Inflammatory macrophage (primary cell): ENCODE measurements at places on chromosomes 12 and 14.

- DNase-seq, result no peak
Measured at GRCh38 chr14:75757644-75758402, 96.8 kb downstream of the TTLL5 start.

DNA sequence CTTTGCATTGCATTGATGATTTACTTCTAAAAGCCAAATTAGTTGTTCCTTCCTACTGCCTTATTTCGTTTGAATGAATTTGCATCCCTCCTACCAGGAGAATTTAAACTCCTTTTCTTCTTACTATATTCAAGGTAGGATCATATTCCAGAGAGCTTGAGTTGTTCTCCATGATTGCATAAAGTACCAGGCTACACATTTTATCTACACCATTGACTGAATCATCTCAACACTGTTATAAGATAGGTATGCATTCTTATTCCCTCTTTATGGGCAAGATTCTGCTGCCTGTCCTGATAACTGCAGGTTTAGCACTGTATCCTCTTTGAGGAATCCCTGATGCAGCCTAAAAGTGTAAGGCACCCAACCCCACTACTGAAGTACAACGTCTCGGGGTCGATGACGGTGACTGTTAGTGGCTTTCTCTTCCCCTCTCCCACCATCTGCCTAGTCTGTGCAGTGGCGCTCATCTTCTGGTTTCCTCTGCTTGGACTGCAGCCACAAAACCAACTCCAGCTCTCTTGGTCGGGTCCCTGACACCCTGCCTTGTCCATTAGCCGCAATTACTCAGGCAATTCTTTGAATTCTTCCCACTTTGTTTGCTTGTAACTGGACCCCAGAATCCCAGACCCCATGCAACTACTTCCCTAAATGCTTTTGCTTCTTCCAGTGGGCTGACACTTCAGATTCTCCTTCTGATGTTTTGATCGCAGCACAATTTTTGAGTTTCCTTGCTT, 44.4 kb upstream of the STXBP6 start:
- no peak for DNase-seq

DNA sequence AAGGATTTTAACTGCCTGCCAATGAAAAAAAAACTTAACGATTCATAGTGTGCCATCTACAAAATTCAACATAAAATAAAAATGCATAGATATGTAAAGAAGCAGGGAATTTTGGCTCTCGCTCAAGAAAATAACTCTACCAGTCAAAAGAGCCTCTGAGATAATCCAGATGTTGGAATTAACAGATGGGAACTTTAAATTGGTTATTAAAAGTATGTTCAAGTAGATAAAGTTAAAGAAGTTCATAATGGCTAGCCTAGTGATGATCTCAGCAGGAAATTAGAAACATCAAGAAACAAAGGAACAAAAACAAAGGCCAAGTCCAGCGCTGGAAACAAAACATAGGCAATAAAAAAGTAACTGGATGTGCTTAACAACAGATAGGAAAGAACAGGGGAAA, 23.1 kb downstream of the PIK3C2G start:
- DNase-seq, result no peak

- no peak for DNase-seq
Measured at GRCh38 chr12:33892425-33892824, 129.9 kb upstream of the ALG10 start.

GRCh38 chr12:62331306-62331705, 71.1 kb downstream of the USP15 start:
- DNase-seq, result no peak

- DNase-seq, result no peak
Measured at GRCh38 chr14:90661866-90662265, 154.4 kb downstream of the TTC7B start.

DNA sequence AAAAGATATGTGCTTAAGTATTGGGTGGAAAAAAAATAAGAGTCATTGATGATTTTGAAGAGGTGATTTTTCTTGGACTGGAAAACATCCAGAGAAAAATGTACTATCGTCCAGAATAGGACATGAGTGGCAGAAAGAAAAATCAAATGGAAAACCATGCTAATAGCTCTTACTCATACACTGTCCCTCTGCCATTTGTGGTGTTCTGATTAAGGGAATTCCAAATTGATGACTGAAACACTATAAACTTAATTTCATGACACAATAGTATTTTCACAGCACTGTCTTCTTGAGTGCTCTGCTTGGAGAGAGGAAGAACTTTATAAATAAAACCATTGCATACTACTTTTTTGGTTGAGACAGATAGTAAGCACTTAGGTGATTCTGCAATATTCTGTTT, 72.4 kb downstream of the USP15 start:
- DNase-seq, result no peak

- DNase-seq, result no peak
Measured at GRCh38 chr12:52010152-52010622, 3.4 kb downstream of the TAMALIN start.

DNA sequence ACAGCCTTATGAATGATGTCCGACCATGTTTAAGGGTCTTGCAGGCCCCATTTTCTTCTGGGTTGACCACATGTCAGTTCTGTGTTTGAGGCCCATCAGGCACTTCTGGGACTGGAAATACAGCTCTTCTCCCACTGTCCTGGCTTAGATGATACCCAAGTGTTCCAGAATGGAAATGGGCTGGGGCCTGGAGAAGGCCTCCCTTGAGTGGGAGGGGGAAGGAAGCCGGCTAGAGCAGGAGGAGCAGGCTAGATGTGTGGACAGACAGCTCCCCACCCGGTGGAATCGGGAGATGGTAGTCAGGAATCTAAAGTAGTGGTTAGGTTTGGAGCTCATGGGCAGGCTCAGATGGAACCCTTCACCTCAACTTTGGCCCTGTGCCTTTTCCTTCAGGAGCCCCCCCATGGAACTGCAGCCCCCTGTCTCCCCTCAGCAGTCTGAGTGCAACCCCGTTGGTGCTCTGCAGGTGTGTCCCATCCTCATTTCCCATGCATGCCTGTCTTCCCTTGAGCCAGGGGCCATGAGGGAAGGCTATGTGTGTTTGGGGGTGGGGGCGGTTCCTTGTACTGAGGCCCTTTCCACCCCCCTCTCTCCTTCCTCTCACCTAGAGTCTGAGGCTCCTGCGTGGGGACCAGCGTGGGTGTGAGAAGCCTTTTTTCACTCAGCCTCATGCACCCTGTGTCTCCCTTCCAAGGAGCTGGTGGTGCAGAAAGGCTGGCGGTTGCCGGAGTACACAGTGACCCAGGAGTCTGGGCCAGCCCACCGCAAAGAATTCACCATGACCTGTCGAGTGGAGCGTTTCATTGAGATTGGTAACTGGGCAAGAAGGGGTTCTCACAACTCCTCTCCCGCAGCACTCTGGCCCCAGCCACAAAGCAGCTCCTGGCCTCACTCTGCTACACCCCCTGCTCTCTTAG, 3.0 kb downstream of the NPFF start:
- DNase-seq, result no peak

DNA sequence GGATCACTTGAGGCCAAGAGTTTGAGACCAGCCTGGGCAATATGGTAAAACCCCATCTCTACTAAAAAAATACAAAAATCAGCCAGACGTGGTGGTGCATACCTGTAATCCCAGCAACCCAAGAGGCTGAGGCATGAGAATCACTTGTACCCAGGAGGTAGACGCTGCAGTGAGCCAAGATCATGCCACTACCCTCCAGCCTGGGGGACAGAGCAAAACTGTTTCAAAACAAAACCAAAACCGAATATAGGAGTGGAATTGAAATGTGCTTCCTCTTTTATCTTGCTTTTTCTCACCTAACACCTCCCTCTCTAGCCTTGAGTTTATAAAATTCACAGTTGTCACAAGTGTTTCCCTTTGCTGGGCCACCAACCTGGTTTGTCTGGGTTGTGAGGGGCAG, 181.9 kb downstream of the PAH start:
- no peak for DNase-seq

DNA sequence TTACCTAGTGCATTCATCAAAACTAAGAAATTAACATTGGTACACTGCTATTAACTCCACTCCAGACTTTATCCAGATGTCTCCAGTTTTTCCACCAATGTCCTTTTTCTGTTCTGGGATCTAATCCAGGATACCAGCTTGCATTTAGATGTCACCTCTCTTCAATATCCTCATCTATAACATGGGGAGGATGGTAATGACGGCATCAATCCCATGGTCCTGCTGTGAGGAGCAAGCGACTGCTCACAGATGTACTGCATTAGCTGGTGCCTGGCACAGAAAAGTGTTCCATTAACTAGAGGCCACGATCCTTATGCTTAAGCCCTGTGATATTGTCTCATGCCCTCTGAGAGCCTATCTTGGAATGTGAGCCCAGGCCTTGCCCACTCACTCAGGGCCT, 53.8 kb downstream of the CALM1 start:
- no peak for DNase-seq

- no peak for DNase-seq
Measured at GRCh38 chr14:55697414-55697861, 117.4 kb downstream of the KTN1 start.

DNA sequence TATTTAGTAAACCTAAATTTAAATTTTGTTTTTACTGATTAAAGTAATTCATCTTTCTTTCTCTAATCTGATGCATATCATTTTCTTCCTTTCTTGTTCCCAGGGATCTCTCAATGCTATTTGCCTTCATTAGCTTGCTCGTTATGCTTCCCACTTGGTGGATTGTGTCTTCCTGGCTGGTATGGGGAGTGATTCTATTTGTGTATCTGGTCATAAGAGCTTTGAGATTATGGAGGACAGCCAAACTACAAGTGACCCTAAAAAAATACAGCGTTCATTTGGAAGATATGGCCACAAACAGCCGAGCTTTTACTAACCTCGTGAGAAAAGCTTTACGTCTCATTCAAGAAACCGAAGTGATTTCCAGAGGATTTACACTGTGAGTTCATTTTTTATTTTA, 48.6 kb downstream of the VEZT start:
- no peak for DNase-seq

- no peak for DNase-seq
Measured at GRCh38 chr12:40907115-40907527, 214.9 kb downstream of the CNTN1 start.

DNA sequence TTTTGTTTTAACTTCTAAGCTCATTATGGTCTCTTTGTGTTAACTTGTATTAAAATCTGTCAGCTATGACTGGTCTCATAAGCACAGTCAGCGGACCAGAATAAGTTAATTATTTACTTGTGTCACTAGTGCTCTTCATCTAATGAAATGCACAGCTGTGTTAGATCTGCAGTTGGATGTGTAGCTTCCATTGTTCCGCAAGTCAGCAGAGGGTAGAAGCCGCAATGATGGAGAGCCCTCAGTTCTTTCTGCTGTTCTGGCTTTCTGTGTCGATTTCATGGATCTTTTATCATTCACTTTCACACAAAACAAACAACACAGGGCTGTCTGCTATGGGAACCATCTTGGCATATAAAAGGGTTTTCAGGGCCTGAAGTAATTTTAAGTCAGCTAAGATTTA, 89.3 kb upstream of the RFX4 start:
- no peak for DNase-seq

- DNase-seq, result no peak
Measured at GRCh38 chr14:102417001-102417431, 54.3 kb downstream of the TECPR2 start.

GRCh38 chr14:30295980-30296379, 263.0 kb upstream of the G2E3 start:
- DNase-seq, result no peak

GRCh38 chr12:114302606-114303315, 103.2 kb downstream of the TBX5 start:
- DNase-seq, result no peak

DNA sequence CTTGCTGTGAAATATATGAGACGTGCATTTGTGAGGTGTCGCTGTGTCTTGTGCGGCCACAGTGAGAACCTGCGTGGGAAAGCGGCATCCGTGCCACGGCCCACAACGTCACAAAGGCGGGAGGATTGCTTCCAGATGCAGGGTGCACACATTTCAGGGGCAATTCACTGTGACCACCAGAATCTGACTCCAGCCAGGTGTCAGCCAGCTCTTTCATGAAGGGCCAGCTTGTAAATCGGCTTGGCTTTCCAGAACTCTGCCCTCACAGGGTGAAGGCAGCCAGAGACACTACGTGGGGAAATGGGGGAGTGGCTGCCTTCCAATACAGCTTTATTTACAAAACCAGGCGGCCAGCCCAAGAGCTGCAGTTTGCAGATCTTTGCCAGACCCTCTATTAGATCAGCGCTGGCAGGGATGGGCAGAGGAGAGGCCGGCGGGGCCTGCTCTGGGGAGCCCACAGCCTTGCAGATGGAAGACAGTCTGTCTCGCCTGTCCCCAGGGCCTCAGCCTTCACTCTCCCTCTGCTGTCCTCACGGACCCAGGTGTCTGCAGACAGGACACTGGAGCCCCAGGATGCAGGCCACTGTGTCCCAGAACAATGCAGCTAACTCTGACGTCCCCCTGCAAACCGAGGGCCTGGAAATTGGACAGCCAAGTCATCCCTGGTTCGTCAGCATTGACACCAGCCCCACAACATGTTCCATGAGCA, 53.5 kb downstream of the ADGRD1 start:
- no peak for DNase-seq

DNA sequence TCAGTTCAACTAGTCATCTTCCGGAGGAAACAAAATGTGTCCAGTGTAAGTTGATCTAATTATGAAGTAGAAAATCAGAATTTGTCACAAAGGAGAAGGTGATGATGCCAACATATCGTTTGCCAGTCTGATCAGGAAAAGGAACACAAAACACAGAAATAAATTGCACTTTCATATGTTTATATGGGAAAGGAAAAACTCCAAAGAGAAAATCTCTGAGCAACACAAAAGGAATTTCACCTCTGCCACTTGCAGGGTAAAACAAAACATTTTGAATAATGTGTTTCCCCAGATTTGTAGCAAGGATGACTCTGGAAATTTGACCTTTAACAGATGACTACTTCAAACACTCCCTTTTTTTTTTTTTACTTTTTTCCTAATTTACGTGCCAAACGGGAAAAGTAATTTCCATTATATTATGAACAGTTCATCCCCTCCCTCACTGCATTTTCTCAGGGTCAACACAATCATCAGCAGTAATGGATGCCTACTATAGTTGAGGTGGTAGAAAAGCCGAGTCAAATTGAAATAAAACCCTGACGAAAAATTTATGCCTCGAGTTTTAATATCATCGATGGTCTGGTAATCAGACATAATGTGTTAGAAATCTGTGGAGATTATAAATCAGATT, 25.6 kb downstream of the MGAT4C start:
- no peak for DNase-seq

DNA sequence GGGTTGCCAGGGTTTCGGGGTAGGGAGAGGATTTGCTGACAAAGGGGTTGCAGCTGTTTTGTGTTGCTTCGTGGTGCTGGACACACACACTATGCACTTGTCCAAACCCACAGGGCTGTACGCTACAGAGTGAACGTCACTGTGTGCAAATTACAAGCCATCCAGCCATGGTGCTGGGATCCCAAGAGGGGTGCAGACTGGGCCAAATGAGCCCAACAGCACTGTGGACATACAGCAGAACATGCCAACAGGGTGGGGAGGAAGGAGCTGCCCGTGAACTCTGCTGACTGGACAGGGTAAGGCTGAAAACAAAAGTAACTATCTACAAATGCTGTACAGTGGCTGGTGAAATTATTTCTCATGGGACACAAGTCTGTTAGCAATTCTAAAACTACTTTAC, 25.2 kb downstream of the POLE start:
- no peak for DNase-seq
